ENCODE measurements at places on chromosomes 7 and 10. TPM values are rescaled to one million over a fixed set of nuclear protein-coding genes. Genes with fewer than 3 reads are reported as not detected.

Gene ZNF467
- polyA plus RNA-seq, result 24.9 TPM

Gene MICU1
- 82.1 TPM for polyA plus RNA-seq

Gene PAX4
- polyA plus RNA-seq, result not detected

Gene FKBP9
- 126 TPM for polyA plus RNA-seq

Gene ALOX5
- 4.2 TPM for polyA plus RNA-seq

Gene MKX
- 0.16 TPM for polyA plus RNA-seq

Gene H2BK1
- not detected for polyA plus RNA-seq

Gene CTAGE4
- polyA plus RNA-seq, result 20.1 TPM

Gene ITIH5
- polyA plus RNA-seq, result 20.5 TPM

Gene C10orf53
- polyA plus RNA-seq, result 0.08 TPM

Gene PIK3AP1
- polyA plus RNA-seq, result 4.3 TPM

Gene CYP26C1
- polyA plus RNA-seq, result 0.05 TPM

Gene LRRD1
- 0.95 TPM for polyA plus RNA-seq

Gene TSPAN15
- polyA plus RNA-seq, result 59.3 TPM

Gene NOC3L
- 21.9 TPM for polyA plus RNA-seq

Gene IL2RA
- polyA plus RNA-seq, result 0.06 TPM

Gene GPR158
- 0.27 TPM for polyA plus RNA-seq

Gene ATOH7
- 1.8 TPM for polyA plus RNA-seq

Gene OR2A5
- 0.02 TPM for polyA plus RNA-seq

Gene CPED1
- 37.2 TPM for polyA plus RNA-seq

Gene FBXL13
- 3.4 TPM for polyA plus RNA-seq

Gene CALD1
- polyA plus RNA-seq, result 241 TPM

Gene HMX3
- not detected for polyA plus RNA-seq

Gene CHST3
- 18.2 TPM for polyA plus RNA-seq

Gene VPS37D
- polyA plus RNA-seq, result 14.3 TPM

Gene SAP25
- polyA plus RNA-seq, result 7.6 TPM

Gene LRMDA
- 15.3 TPM for polyA plus RNA-seq

Gene POP7
- 22.9 TPM for polyA plus RNA-seq

Gene AQP1
- polyA plus RNA-seq, result 224 TPM

Gene AGBL3
- polyA plus RNA-seq, result 9.2 TPM

Gene MYH16
- not detected for polyA plus RNA-seq

Gene SPDYE6
- polyA plus RNA-seq, result 6.7 TPM

Gene GPR146
- polyA plus RNA-seq, result 1.9 TPM

Gene ZNF277
- 32.6 TPM for polyA plus RNA-seq

Gene PNLIPRP2
- 0.10 TPM for polyA plus RNA-seq

Gene PRLHR
- polyA plus RNA-seq, result 0.03 TPM

Gene C10orf105
- polyA plus RNA-seq, result 0.16 TPM

Gene ZCWPW1
- 6.1 TPM for polyA plus RNA-seq

Gene TRIM56
- polyA plus RNA-seq, result 23.1 TPM

Gene PARD3
- 71.6 TPM for polyA plus RNA-seq

Gene HHEX
- polyA plus RNA-seq, result 7.8 TPM

Gene GDF10
- 1.2 TPM for polyA plus RNA-seq

Gene SEMA3A
- 12.3 TPM for polyA plus RNA-seq

Gene CYP3A7
- 23.5 TPM for polyA plus RNA-seq

Gene PHKG1
- polyA plus RNA-seq, result 0.68 TPM

Gene TRIP6
- 67.7 TPM for polyA plus RNA-seq

Gene HDAC9
- 9.3 TPM for polyA plus RNA-seq

Data from left renal cortex interstitium (tissue), 4 donors.